ENCODE measurements at places on chromosomes 4 and X.

- no peak for DNase-seq
These were observed 7.6 kb downstream of the TIGD4 start for GRCh38 chr4:152771741-152772533.

- peak; percentile 62 for DNase-seq
These were observed 2.7 kb upstream of the RENBP start for GRCh38 chrX:153947009-153947769.

DNA sequence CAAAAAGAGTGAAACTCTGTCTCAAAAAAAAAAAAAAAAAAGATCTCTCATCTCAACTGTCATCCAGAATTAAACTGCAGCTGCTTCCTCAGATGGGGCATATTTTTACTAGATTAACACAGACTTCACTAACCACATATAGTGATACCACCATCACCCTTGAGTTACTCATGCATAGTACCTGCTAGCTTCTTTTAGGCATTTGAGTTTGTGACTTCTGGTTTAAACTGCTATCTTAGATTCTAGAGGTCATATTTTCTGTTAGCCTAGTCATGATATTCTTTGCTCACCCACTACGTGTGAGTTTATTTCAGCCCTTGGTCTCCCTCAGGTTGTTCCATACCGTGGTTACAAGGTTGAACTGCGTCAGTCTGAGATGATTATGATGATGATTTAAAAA, 154.9 kb upstream of the BMP3 start:
- no peak for DNase-seq

GRCh38 chr4:152572417-152573086, 36.7 kb upstream of the FBXW7 start:
- DNase-seq, result no peak

DNA sequence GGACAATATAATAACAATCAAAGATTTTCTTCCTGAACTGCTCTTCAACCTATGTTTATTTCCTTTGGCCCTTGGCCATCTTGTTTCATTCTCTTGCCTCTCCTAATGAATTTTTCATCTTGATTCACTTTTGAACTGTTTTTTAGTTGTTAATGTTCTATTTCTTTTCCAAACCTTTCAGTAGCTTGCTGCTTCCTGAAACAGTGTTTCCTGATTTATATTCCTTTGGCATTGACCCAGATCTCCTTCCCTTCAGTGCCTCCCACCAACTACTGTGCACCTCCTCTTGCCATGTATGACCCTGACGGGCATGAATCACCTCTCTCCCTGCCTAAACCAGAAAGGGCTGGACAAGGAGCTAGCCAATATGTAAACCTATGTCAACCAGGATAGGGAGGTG, 25.6 kb upstream of the SPP1 start:
- no peak for DNase-seq

DNA sequence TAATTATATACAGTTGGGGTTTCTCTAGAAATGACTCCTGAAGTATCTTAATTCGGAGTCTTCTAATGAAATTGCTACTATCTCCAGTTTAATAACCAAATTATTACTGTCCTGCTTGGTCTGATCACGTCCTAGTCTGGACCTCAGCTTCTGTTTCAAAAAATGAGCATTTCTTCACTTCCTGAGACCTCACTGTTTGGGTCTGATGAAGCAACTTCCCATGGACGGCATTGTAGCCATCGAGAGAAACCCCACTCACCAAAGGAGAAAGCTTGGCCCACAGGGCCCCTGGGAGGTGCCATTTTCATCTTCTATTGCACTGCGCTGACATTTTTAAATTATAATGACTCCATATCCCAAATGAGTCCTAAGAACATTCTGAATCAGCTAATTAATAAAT, 178.0 kb downstream of the MGST2 start:
- DNase-seq, result no peak

DNA sequence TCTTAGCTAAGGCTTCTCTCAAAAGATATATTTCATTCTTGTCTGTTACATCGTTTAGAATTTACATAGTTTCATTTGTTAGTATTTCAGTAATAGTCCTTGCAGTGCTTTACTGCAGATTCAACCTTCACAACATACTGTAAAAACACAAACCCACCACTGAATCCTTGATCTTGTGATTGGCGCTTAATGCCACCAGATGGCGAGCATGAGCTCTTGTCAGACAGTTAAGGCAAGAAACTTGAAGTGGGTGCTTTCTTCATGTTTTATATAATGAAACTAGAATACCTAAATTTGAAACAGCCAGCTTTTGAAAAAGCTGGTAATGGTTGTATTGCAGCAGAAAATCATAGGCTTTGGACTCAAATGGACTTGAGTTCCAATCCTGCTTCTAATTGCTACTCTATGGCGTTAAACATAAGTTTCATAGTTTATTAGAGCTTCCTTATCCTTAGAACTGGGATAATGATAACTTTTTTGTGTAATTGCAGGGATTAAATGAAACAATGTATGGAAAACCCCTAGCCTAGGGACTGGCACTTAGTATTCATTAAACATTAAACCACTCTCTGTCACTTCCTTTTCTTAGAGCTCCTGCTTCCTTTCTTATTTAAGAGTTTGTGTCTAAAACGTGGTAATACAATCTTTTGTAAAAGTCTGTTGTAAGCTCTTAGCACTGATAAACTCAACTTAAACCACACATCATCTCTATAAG, 95.1 kb downstream of the USP9X start:
- DNase-seq, result peak; percentile 5

DNA sequence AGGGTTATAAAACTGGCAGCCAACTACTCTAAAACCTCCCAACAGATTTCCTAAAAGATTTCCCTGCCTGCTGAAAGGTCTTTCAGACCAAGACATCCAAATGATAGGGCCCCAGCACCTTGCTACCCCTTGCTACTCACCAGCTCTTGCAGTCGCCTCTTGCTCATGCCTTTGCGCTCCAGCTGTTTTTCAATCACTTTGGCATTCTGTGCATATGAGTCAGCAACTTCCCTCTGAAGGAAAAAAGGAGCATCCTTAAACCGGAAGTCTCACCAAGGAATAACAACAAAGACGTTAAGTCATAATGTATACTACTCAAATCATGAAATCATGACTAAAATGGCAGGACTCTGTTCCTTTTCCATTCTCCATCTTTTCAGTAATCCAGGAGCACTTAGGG, 24.0 kb downstream of the STEEP1 start:
- DNase-seq, result no peak

- DNase-seq, result no peak
These were observed 95.2 kb downstream of the PDLIM5 start for GRCh38 chr4:94546949-94547348.

DNA sequence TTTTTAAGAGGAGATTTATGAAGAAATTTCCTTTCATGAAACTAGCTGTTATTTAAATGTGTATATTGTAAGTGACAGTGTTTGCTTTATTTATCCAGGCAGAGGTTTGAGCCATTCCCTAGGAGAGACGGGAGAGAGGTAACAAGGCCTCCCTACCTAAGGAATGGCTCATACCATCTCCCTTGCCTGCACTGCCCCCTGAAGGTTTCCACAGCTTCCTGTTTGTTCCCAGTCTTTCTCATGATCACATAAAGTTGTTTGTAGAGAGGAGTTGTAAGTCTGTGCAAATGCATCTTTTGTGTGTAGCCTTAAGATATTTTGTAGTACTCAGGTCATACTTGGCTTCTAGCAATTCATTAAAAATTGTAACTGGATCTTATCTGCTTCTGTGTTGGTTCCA, 1504.5 kb upstream of the PCDH10 start:
- DNase-seq, result no peak

DNA sequence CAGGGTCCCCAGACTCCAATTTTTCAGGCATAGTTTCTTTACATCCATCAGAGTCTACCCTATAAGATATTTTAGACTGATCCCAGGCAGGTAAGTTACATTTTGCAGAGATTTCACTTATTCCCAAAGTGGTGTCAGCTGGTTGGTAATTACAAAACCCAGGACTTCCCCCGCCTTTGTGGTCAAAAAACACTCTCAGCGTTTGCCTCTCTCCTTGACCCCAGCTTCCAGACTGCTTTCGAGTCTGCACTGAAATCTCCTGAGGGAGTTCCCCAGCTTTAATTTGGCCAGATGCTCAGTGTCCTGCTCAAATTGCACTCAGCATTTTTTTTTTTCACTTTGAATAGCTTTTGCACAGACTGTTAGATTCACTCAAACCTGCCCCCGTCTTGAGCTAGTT, 11.2 kb upstream of the AMOT start:
- no peak for DNase-seq

DNA sequence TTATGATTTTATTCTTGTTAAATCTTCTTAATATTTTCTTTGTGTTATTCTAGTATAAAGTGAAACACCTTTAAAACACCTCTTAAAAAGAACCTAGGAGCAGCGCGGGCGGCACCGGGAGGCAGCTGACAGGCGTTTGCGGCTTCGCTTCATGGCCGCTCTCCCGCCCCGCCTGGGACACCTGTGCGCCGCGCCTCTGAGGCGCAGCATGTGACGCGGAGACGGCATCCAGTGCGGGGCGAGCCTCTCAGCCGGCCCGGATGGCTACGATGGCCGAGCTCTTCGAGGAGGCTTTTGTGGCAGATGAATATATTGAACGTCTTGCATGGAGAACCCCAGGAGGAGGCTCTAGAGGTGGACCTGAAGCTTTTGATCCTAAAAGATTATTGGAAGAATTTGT, 1592.7 kb downstream of the TECRL start:
- DNase-seq, result no peak

GRCh38 chr4:176638992-176639391, 153.7 kb downstream of the VEGFC start:
- no peak for DNase-seq

DNA sequence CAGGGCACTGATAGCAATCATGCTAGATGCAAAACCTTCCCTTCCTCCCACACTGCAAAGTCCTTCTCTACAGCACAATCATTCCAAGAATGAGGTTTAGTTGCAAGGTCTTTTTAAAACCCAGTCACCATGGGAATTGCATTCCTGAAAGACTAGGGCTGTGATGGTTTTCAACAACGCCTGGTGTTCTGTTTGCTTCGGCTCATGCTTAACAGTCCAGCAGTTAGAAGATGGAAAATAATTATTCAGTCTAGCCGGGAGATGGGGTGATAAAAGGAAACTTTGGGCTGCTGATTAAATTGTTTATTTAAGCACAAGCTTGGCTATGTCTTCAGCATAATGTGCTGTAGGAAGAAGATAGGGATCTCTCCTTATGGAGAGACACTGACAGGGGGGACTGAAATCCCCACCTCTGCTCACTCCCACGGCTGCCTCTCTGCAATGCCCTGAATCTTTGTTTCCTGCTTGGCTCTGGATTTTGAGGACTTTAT, 211.4 kb downstream of the MID1IP1 start:
- no peak for DNase-seq

- no peak for DNase-seq
These were observed 73.6 kb downstream of the EGF start for GRCh38 chr4:109985993-109986974.

DNA sequence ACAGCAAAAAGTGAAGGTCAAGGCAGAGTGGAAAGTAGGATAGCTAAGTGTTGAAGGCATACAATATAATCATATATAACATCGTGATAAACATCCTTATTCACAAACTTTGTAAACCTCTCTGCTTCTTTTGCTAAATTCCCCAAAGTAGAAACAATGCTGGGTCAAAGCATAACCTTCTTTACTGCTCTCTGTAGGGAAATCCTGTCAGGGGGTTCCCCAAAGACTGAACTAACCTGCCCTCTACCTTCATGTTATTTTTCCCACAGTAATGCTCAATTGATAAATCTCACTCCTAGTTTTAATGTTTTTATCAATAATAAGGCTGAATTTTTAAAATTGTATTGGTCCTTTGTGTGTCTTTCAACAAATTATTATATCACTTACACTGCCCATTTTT, 55.7 kb downstream of the DCHS2 start:
- no peak for DNase-seq

GRCh38 chrX:48509245-48509590, 426 bp downstream of the PORCN start:
- no peak for DNase-seq

DNA sequence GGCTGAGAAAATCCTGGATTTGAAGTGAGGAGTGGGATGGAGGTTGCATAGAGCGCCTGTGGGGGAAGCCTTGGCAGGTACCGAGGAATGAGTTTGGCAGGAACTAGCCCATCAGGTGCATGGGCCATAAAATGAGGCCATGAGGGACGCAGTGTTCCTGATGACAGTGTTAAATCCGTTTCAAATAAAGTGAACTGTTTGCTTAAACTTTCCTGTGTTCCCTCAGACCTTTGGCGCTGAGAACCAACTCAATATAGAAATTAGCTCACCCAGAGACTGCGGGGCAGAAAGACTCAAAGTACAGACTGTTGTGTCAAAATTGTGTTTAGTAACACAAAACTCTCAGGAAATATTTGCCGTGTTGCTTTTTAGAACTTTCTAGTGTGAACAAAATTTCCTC, 250.0 kb upstream of the NR3C2 start:
- DNase-seq, result no peak

- DNase-seq, result no peak
These were observed 9.4 kb downstream of the NUDT6 start for GRCh38 chr4:122912810-122913575.

- no peak for DNase-seq
These were observed 755.5 kb downstream of the GLUD2 start for GRCh38 chrX:121802881-121803412.

- DNase-seq, result no peak
These were observed 1.1 kb upstream of the RAB40A start for GRCh38 chrX:103520386-103520785.

GRCh38 chr4:866761-867390, 40.9 kb upstream of the CPLX1 start:
- DNase-seq, result no peak

DNA sequence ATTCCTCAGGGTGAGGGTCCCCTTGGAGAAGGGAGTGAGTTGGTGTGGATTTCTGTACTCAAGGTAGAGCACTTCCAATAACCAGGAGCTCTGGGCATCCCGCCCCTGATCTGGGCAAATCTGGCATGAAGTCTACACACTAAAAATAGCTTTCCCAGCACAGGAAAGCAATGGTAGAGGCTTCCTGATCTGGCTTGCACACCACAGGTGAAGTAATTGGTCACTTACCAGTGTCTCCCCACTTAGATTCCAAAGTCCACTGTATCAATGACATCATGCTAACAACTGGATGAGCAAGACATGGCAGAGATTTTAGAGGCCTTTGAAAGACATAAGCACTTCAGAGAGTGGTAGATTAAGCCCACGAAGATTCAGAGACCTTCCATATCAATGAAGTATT, 17.8 kb upstream of the IDS start:
- no peak for DNase-seq

- no peak for DNase-seq
These were observed 57.7 kb downstream of the HPGDS start for GRCh38 chr4:94284889-94285288.

GRCh38 chr4:144171697-144172096, 31.2 kb upstream of the GYPA start:
- no peak for DNase-seq

DNA sequence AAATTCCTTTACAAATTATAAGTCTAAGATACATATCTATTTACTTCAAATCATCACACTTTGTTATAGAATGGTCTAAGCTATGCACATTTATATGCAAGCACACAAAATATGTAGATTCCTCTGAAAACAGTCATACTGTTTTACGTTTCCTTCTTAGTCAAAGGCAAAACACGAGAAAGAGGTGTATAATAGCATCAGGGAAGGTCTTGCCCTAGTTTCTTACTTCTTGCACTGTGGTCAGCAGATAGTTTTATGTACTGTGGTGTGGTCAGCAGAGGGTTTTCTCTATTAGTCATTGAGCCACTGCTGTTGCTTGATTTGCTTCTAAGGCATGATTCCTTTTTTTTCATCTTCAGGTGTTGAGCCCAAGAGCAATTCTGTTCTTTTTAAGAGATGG, 117.7 kb downstream of the ADAM29 start:
- no peak for DNase-seq

- no peak for DNase-seq
These were observed 273.9 kb downstream of the ARAP2 start for GRCh38 chr4:35970366-35970960.

Measured in activated T-cell treated with anti-CD3 and anti-CD28 coated beads for 4 hours (primary cell).